Sciatic nerve (tissue), 2 donors: ENCODE measurements at places on chromosomes 12 and 14.

DNA sequence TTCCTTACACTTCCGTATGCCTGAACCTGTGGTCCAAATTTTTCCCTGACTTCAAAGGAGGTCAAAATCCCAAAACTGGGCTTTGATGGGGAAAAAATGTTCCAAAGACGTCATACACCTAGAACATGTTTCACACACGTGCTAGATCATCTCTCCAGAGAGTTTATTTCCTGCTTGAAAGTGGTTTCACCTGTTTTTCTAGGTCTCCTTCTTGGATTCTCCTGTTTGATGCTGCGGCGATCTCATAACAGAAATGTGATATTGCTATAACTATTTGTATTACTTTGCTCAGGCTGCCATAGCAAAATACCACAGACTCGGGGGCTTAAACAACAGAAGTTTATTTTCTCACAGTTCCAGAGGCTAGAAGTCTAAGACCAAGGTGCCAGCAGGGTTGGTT is 19.7 kb upstream of the TMCC3 start:
- DNase-seq, result no peak

DNA sequence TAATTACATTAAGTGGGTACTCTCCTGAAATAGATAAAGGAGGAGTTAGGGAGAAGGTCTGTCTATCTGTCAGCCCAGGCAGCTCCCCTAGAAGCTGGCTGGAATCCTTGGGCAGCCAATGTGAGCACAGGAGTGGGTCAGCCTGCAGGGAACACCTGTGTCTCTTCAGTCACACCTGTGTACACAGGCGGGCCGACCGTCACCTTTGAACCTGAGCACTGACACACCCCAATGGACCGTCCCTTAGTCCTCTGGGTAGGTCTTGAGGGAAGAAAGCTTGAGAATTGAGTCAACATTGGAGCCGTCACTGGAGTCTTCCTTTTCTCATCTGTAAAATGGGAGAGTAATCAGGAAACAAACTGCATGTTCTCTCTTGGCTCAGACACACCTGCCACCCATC is 9.8 kb upstream of the GSC start:
- DNase-seq, result no peak

- DNase-seq, result no peak
Observed at GRCh38 chr12:38638401-38638800, 267.0 kb downstream of the CPNE8 start.

DNA sequence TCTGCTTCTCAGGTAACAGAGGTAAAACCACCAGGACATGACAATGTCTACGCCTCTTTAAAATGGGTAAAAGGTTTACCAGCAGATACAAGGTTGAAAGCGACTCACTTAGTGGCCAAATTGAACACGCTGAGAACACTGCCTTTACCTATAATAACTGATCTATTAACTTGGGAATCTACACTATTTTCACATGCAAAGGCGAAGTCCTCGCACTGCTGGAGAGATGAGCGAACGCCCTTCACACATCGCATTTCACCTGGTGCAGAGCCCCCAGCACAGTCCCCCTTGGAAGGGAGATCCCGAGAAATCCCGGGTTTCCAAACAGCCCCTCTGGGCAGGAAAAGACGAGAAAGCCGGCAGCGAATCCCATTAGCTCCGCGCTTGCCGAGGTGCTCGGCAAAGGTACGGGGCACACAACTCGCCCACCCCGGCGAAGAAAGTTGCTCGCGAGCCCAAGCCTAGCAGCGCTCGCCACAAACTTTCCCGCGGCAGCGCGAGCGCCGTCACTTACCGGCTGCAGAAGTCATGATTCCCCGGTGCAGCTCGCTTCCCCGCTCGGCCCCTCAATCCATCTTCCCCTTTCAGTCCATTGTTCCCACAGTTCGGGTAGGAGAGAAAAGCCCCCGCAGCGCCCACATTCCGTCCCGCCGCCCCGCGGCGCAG is 423 bp downstream of the FGD6 start:
- no peak for DNase-seq

DNA sequence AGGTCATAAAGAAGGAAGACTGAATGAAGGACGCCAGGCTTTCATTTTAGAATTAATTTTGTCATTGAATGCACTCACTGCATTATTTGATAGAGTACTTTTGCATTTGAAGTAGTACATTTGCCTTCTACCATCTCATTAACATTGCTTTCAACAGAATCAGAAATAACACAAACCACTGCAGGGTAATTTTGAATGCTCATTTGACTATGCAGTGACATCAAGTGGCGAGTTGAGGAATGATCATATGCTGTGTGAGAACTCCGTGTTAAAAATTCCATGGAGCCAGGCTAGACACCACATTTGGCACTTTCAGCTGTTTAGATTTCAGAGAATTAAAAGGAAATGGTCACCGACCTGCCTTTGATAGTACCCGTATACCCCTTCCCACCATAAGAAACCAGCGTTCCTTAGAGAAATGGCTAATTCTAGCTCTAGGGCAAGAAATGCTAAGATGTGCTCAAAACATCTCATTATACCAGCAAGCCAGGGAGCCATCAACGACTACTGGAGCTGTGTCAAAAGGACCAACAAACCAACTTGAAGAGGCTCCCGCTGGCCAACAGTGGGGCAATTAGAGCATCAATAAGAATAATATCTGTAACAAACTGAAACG is 16.5 kb downstream of the HEBP1 start:
- DNase-seq, result no peak

DNA sequence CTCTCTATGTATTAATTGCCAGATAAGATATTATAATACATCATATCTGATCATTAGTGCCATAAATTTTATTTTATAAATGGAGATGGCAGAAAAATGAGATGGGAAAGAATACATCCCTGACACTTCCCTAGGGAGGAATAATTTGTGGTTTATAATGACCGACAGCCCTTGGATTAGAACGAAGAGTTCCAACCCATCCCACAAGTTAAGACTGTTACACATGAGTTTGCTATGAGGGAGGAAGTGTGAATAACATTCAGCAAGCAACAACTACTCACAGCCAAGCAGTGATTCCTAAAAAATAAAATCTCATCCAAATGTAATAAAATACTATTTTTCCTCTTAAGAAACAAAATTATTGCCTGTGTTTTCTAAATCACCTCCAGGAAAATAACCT is 299.0 kb downstream of the CCDC91 start:
- DNase-seq, result no peak

DNA sequence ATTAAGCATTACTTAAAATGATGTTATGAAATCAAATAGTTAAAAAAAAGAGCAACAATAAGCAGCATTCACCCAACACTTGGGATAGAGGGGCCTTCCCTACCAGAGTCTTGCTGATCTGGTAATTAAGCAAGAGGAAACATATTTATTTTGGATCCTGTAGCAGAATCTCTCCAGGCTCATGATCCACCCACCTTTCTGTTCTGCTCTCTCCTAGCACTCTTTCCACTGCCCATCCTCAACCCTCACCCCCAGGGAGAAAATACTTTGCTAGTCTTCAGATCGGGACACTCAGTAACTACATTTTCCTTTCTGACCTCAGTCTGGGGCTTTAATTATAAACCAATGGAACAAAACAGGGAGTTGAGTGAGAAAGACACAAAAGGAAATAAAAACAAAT is 1541.9 kb downstream of the AACS start:
- DNase-seq, result no peak

- no peak for DNase-seq
Observed at GRCh38 chr14:20341646-20342045, 1.8 kb upstream of the PARP2 start.

- DNase-seq, result no peak
Observed at GRCh38 chr12:5590316-5590715, 158.4 kb downstream of the NTF3 start.

- DNase-seq, result no peak
Observed at GRCh38 chr12:39919790-39920189, 186.1 kb downstream of the SLC2A13 start.

DNA sequence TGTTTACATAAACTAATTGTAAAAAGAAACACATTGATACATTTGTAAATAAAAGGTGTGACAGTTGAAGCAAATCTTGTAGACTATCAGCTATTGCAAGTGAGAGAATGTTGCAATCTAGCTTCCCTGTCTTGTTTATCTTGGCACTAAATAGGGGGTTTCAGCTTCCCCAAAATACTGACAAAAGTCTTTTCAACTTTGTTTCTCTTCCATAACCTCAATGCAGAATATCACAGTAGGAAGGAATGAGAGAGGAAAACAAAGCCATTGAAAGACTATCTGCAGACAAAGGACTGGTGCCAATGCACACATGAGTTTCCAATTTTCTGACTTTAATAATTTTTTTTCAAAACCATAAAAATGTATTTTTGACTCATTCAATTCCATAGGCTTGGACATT is 886.2 kb upstream of the MGAT4C start:
- no peak for DNase-seq

GRCh38 chr12:3251067-3251466 is 173.9 kb downstream of the TSPAN9 start:
- DNase-seq, result no peak

GRCh38 chr14:66137081-66137480 is 349.1 kb upstream of the CCDC196 start:
- DNase-seq, result no peak

- no peak for DNase-seq
Observed at GRCh38 chr14:85447883-85448282, 82.1 kb upstream of the FLRT2 start.

GRCh38 chr12:40745386-40745785 is 53.1 kb downstream of the CNTN1 start:
- no peak for DNase-seq

DNA sequence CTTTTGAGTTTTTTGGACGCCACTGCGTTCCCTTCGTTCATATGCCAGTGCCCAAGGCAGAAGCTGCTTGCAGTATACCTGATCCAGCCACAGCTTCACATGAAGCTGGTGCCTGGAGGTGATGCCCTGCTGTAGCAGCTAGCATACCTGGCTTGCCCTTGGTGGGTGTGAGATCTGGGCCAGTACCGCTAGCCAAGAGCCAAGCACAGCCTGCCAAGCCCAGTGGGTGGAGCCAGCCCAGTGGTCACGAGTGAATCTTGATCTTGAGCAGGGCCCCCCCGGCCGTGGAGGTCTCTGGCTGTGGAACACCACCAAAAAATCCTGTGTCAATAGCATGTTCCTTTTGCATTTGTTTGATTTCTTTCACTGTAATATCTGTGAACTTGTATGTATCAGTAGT is 7.3 kb upstream of the M6PR start:
- DNase-seq, result no peak

DNA sequence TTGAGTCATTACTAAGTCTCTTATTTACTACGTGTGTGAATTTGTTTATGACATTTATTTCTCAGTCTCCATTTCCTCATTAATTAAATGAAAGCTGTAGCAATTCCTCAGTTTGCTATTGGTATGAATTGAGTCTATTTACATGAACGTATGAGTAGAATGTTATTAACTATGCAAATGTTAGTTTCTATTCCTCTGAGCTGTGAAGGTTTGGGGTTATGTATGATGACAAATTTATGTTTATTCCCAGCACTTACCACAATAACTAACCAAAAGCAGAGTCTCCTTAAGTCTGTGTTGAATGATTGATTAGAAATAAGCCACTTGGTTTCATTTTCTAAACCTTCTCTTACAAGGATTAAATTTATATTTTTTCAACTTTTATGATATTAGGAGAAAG is 1340.9 kb downstream of the FSCB start:
- no peak for DNase-seq

GRCh38 chr14:54651649-54652048 is 84.7 kb downstream of the SAMD4A start:
- DNase-seq, result no peak

DNA sequence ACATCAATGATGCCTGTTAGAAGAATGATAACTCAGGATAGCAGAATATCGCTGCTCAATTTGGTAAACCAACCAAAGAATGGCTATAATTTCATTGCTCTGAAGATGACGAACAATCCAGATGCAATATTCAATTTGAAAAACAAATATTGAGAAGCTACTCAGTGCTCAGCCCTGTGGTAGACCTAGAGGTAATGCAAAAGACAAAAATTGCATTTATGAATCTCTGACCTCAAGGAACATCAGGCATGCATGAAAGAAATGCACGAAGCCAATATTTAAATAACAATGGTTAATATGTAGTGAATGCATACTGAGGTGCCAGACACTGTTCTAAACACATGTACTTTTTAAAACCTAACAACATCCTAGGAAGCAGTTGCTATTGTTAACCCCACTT is 298.6 kb upstream of the TMTC1 start:
- no peak for DNase-seq

- no peak for DNase-seq
Observed at GRCh38 chr12:121096199-121096798, 36.4 kb upstream of the P2RX7 start.

GRCh38 chr12:6201213-6201608 is 1.0 kb downstream of the CD9 start:
- DNase-seq, result no peak

GRCh38 chr12:66063916-66064315 is 66.6 kb downstream of the LLPH start:
- DNase-seq, result no peak

DNA sequence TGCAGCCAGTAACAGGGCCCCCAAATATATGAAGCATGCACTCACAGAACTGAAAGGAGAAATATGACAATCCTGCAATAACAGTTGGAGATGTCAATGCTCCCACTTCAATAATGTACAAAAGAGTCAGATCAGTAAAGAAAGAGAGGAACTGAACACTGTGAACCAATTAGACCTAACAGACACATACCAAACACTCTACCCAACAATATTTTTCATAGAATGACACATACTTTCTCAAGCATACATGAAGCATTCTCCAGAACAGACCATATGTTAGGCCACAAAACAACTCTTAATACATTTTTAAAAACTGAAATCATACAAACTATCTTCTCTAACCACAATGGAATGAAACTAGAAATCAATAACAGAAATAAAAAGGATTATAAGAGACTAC is 80.2 kb downstream of the ELK3 start:
- no peak for DNase-seq

- DNase-seq, result peak; percentile 66
Observed at GRCh38 chr12:127280393-127281275, 986.3 kb upstream of the TMEM132C start.

GRCh38 chr12:44874981-44875416 is 1.1 kb downstream of the NELL2 start:
- DNase-seq, result no peak
